ENCODE measurements at places on chromosomes 3 and 15. TPM values are rescaled to one million over a fixed set of nuclear protein-coding genes. Genes with fewer than 3 reads are reported as not detected.

ST3GAL6 gene
- polyA plus RNA-seq: 0.42 TPM

COLQ gene
- 0.17 TPM for polyA plus RNA-seq

SLC12A8 gene
- polyA plus RNA-seq: 0.73 TPM

OXTR gene
- not detected for polyA plus RNA-seq

AQP9 gene
- polyA plus RNA-seq: not detected

RAB5A gene
- 32.4 TPM for polyA plus RNA-seq

DZIP1L gene
- polyA plus RNA-seq: not detected

LARP6 gene
- not detected for polyA plus RNA-seq

ASB7 gene
- polyA plus RNA-seq: 11.8 TPM

GP5 gene
- not detected for polyA plus RNA-seq

ARHGEF26 gene
- 0.15 TPM for polyA plus RNA-seq

SLC24A5 gene
- polyA plus RNA-seq: not detected

HTR3E gene
- not detected for polyA plus RNA-seq

PTH1R gene
- not detected for polyA plus RNA-seq

All from naive B cell (primary cell).